ENCODE measurements at places on chromosomes 6 and 20.

GRCh38 chr20:61349447-61350165, 97.5 kb downstream of the CDH4 start:
- no peak for DNase-seq

DNA sequence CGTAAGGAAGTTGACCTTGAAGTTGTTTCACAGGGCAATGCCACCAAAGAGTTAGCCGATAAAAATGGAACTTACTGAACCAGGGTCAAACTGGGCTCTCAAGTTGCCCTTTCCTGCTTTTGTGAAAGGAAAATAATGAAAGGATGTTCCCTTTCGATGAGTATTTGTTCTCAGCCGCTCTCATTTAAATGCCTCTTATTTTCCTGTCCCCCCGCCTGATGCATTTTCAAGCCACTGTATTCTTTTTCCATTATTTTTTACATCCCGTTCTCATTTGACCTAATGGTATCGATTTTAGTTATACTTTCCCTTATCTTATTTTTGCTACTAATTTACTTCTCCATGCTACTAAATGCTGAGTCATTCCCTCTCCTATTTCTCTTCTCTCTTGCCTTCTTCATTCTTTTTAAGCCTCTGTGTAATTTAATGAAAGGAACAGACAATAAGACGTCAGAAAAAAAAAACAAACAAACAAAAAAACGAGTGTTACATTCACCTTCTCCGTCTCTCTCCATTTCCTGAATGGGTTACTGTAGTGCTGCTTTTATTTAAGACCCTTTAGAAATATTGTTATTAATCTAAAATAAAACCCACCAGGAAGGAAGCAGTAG, 655 bp upstream of the NDUFAF4 start:
- no peak for DNase-seq

- DNase-seq, result no peak
These were observed 115.5 kb downstream of the REV3L start for GRCh38 chr6:111367393-111368088.

DNA sequence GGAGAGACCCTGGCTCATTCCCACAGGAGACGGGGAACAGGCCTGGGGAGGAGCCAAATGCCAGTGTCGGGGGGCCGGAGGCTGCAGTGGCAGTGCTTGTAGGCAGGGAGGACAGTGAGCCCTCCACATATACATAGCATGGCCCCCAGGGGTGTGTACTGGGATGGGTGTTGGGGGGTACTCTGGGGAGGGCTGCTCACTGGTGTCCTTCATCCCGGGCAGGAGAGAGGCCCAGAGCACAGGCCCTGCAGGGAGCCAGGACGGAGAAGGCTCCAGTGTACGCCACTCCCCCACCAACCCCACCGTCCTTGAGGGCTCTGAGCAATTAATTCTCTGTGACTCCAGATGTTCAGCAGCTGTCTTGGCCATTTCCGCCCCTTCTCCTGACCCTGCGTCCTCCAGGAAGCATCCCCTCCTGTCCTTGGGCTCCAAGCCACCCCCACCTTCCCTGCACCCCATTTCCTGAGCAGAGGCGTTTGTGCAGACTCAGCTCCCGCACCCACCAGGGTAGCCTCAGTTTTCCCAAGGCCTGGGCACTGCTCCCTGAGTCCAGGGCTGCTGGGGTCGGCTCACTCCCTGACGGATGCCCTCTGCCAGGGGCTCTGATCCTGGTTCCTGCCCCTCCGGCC, 3.4 kb upstream of the ABHD16B start:
- DNase-seq, result no peak

DNA sequence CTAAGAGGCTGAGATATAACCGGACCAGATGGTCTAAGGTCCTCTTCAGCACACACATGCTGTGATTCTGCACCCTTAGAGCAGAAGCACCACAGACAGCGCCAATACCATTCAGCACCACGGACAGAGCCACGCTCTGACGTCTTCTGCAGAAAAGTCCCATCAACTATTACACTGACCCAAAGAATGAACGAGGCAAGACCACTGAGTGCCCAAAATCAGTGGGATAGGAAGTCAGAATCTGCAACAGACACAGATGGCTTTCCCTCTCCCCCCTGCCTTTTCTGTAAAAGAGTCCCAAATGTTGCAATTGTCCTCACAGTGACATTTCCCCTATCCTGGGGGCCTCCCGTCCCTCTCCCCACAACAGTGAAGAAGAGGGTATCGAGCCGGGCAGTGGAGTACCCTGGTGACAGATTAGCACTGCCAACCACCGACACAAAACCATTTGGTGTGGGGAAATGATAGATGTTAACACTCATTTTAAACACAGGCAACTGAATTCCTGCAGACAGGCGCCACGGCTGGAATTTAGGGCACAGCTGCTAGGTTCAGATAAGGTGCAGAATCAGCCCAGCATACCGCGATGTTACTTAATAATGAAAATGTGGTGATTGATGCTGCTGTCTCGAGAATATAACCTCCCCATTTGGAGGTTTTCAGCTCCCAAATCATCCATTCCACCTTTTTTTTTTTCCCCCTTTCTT, 66.6 kb upstream of the CTNNBL1 start:
- no peak for DNase-seq

DNA sequence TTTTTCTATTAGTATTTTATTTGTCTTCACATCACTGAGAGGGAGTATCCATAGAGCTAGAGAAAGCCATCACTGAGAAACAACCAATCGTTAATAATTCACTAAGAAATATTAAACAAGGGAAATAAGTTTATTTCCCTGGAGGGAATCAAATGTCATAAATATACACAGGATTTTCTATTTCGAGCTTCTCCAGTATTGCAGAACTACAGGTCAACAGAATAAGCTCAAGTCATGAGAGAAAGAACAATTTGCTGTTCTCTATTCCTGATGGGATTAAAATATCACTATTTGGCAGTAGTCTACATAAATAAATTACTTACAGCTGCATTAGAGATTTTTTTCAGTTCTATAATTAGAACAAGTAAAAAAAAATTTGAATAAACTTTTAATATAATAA, 2.2 kb upstream of the FAM162B start:
- no peak for DNase-seq

DNA sequence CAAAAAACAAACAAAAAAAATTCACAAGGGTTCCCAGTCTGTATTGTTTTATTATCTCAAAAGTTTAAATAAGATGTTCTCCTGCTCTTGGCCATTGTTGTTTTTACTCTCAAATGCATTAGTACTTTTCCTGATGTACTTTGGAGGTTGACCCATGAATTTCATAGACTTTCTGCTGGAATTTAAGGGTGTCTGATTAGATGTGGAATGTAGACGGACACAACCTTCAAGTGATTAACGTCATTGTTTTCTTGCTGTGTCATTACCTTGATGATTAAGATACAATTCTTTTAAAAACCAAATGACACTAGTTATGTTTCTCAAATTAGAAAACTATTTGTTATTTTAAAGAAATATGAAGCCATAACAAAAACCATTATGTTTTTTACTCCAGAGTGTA, 421.4 kb upstream of the RUNX2 start:
- DNase-seq, result no peak

- no peak for DNase-seq
These were observed 53.9 kb downstream of the CEBPB start for GRCh38 chr20:50244352-50245149.

- DNase-seq, result no peak
These were observed 2.8 kb downstream of the RING1 start for GRCh38 chr6:33211136-33211535.

GRCh38 chr6:154981079-154981870, 13.8 kb upstream of the TIAM2 start:
- no peak for DNase-seq

DNA sequence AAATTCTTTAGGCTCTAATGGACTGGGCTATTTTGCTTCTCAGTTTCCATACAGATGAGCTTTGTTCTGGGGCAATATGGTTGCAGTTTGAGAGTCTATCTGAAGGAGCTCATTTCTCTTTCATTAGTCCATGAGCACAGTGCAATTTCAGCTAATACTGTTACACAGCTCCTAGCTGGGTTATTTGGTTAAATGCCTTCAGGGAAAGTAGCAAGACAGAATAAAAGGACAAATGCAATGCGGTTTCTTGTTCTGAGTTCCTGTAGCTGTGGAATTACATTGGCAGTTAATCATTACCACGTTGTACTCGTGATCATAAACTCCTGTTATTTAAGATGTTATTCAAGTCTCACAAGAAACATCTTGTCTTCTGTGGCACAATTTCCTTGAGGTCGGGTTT, 127.7 kb downstream of the BFSP1 start:
- no peak for DNase-seq

- DNase-seq, result no peak
These were observed 34.0 kb upstream of the BMP6 start for GRCh38 chr6:7691675-7692452.

GRCh38 chr6:51495096-51495495, 592.3 kb downstream of the PKHD1 start:
- DNase-seq, result no peak

- no peak for DNase-seq
These were observed 372.6 kb downstream of the QKI start for GRCh38 chr6:163786995-163787671.

GRCh38 chr6:139765825-139766285, 391.4 kb upstream of the CITED2 start:
- DNase-seq, result no peak

GRCh38 chr6:155850408-155850841, 394.8 kb upstream of the NOX3 start:
- no peak for DNase-seq

GRCh38 chr6:68007717-68008116, 627.4 kb upstream of the ADGRB3 start:
- no peak for DNase-seq

DNA sequence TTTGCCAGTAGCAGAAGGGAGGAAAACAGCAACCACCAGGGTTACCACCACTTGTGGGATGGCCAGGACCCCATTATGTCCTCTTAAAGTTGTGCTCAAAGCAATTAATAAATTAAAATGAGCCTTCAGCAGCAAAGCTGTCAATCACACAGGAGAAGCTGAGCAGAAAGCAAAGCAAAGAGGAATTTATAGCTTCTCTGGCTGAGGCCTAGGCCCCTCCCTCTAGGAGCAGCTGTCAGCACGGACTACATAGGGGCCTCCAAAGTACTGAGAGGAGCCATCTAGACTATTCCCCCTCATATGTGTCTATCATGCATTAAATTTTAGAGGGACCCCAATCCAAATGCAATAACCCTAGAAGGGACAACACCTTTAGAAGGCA, 6.4 kb downstream of the CCND3 start:
- DNase-seq, result no peak

- peak; percentile 50 for DNase-seq
These were observed 19.5 kb downstream of the PNPLA1 start for GRCh38 chr6:36289281-36289878.

GRCh38 chr6:145525038-145525437, 210.3 kb downstream of the EPM2A start:
- no peak for DNase-seq

GRCh38 chr6:64815718-64816117, 891.3 kb downstream of the EYS start:
- no peak for DNase-seq

GRCh38 chr6:113713665-113714064, 143.5 kb upstream of the MARCKS start:
- DNase-seq, result no peak

GRCh38 chr6:89058627-89059026, 21.9 kb upstream of the PNRC1 start:
- DNase-seq, result no peak

DNA sequence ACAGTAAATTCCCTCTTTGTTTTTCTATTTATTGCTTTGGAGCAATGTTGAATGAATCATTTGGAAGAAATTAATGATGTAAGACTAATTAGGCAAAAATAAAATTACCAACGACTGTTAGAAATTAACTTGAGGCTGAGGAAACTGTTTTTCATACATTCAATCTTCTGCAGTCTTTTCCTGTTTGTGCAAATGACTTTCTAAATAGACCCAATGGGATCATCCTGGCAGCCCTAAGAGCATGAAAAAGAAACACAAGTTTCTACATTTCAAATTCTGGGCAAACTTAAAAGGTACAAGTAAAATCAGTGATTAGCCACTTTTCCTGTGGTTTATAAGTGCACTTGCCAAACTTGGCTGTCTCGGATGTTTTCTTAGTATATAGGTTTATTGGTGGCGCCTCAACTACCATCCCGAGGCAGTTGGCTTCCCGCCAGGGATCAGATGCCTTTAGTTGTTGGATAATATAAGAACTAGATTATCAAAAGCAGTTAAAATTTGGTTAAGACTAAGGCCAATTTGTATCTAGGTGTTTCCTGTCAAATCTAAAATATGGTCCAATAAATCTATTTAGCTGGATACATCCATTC, 181.2 kb downstream of the ISM1 start:
- no peak for DNase-seq

- DNase-seq, result no peak
These were observed 302.0 kb downstream of the SOX4 start for GRCh38 chr6:21895555-21895954.

GRCh38 chr20:58432186-58432954, 43.3 kb downstream of the VAPB start:
- DNase-seq, result no peak

DNA sequence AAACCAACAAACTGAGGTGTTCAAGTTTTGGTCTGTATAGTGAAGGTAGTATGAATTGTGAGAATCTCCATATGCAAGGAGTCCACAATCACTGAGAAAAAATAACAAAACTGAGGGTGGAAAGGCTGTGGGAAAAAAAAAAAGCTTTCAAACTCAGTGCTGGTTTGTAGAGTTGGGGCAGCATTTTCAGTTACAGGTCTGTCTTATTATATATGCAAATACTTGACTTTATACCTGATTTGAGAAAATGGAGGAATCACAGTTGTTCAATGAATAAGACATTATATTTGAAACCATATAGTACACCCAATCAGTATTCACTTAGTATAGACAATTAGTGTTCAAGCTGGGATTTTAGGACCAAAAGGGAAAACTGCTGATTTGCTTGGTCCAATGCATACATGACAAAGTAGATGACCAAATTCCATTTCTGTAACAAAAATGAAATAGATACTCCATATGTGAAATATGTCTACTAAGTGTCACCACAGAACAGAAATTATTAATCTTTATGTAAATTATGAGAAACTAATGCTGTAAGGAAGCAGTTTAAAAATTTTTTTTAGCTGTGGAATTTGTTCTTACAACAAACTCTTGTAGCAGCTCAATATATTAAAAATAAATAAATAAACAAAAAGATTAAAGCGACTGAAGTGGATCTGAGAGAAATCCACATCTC, 187.7 kb downstream of the ASCC3 start:
- no peak for DNase-seq

- DNase-seq, result no peak
These were observed 111.3 kb downstream of the LRRC1 start for GRCh38 chr6:53906103-53906502.
